ENCODE measurements at places on chromosomes 3 and 15. TPM values are rescaled to one million over a fixed set of nuclear protein-coding genes. Genes with fewer than 3 reads are reported as not detected.
A peak's percentile ranks its signal among the peaks of the same experiment; 100 is the strongest.

DNA sequence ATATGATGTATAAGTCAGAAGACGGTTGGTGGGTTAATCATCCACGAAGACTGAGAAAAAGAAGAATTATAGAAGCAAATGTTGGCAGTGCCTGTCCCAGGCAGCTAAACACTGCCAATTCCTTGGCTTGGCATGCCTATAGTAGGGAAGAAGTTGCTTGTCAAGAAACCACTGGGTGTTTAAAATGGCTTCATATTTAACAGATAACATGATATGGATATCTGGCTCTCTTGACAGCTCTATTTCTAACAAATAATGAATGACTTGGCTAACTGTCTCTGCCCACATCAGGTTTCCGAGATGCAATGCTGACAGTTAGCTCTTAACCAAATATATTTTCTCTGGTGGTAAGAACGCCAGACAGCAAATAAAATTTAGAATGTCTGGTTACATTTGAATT is 341.7 kb upstream of the KCNMB2 start:
- no peak for DNase-seq

DNA sequence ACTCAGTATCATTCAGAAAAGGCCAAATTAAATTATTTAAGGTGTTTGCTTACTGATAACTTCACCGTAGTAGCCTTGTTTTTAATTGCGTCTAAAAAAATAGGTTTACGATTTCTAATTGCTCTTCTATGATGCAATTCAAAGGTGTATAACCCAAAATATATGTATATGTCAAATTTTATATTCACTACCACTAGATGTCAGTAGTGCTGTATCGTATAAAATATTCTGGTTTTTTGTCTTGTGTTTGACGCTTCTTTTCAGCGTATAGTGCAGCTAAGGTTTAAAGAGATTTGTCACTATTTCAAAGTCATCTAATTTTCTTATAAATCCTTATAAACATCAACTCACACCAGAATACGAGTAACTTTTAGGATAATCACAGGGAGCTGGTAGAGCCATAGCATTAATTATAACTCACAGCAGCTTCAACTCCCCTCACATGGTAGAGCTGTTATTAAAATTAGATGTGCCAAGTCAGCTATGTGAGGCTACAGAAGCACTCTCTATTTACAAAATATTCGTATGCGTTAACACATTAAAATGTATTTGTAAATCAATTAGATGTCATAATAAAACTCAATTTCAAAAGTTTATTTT is 3.5 kb downstream of the PFN2 start:
- DNase-seq = no peak

DNA sequence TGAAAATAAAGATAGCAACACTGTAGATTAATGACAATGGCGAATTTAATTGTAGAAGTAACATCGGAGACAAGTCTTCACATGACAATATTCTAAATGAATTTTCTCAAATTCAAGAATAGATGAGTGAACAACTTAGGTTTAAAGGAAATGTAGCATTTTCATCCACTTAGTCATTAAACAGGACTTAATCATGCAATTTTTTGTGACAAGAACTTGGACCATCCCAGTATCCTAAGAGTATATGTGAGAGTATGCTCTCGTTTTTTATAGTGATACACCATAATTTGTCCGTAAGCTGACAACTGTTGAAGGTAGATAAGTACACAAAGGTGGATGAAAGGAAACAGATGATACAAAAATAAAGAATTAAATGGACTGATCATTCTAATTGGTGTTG is 81.5 kb downstream of the DLG1 start:
- DNase-seq = no peak

DNA sequence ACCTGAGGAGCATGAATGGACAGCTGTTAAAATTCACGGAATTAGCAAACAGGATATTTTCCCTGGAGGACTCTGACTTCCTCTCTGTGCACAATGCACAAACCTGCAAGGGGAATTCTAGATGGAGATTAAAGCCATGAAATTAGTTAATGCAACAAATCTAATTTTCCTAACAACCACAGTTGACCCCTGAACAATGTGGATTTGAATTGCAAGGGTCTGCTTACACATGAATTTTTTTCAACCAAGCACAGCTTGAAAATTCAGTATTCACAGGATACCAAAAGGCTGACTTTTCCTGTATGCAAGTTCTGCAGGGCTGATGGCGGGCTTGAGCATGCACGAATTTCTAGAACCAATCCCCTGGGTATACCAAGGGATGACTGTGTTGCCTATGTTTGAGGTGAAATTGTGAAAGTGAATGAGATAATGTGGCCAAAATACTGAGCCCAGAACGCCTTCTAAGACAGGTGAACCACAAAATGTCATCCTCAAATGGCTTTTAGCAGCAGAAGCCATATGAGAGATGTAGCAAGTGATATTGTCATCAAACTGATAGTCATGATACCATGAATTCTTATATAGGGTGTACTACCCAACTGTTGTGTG is 52.5 kb downstream of the COL8A1 start:
- DNase-seq = no peak

GRCh38 chr3:184361532-184361931 is at the start of the genes CLCN2 and POLR2H:
TSS of gene CLCN2 (minus strand) at chr3:184361605. CDS start at chr3:184361479, 126 bp downstream.
TSS of gene POLR2H (plus strand) at chr3:184361710. CDS start at chr3:184363493, 1,783 bp downstream.
- peak; percentile 64 for DNase-seq

FOXL2 gene
- total RNA-seq = not detected

LYZL4 gene
- not detected for total RNA-seq

UROC1 gene
- total RNA-seq = 0.08 TPM
